ENCODE measurements at places on chromosomes 5 and 9. TPM values are rescaled to one million over a fixed set of nuclear protein-coding genes. Genes with fewer than 3 reads are reported as not detected.

- no peak for DNase-seq
Measured at GRCh38 chr5:104199771-104200170, 637.2 kb upstream of the NUDT12 start.

GRCh38 chr5:154193701-154194121 lies 3.2 kb downstream of the GALNT10 start:
- DNase-seq: no peak

- no peak for DNase-seq
Measured at GRCh38 chr9:68669218-68669617, 35.8 kb upstream of the PIP5K1B start.

- DNase-seq: no peak
Measured at GRCh38 chr9:36997414-36997813, 36.7 kb downstream of the PAX5 start.

DNA sequence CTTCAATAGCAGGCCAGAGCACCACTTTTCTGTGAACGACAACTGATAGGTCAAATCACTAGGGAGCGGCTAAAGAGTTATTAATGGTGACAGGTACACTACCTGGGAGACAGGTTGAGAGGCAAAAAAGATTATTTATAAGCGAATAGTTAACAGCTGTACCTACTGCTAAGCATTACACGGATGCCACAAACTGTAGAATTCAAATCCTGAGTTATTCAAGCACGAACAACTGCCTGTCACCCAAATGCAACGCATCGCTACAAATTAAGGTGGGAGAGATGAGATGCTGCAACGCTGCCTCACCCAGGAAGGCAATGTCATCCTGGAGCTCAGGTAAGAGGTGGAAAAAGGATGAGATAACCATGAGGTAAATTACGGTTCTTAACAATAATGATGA lies 342.9 kb downstream of the BNC2 start:
- no peak for DNase-seq

- no peak for DNase-seq
Measured at GRCh38 chr5:96226941-96227552, 206.0 kb downstream of the PCSK1 start.

- peak; percentile 28 for DNase-seq
Measured at GRCh38 chr5:36877667-36878391, 1.3 kb downstream of the NIPBL start.

GRCh38 chr9:98896632-98897031 lies 47.1 kb upstream of the COL15A1 start:
- no peak for DNase-seq

Gene PCDHGB3
- 0.52 TPM for total RNA-seq
